Mammary epithelial cell (primary cell): ENCODE measurements at places on chromosomes 5 and 9.

DNA sequence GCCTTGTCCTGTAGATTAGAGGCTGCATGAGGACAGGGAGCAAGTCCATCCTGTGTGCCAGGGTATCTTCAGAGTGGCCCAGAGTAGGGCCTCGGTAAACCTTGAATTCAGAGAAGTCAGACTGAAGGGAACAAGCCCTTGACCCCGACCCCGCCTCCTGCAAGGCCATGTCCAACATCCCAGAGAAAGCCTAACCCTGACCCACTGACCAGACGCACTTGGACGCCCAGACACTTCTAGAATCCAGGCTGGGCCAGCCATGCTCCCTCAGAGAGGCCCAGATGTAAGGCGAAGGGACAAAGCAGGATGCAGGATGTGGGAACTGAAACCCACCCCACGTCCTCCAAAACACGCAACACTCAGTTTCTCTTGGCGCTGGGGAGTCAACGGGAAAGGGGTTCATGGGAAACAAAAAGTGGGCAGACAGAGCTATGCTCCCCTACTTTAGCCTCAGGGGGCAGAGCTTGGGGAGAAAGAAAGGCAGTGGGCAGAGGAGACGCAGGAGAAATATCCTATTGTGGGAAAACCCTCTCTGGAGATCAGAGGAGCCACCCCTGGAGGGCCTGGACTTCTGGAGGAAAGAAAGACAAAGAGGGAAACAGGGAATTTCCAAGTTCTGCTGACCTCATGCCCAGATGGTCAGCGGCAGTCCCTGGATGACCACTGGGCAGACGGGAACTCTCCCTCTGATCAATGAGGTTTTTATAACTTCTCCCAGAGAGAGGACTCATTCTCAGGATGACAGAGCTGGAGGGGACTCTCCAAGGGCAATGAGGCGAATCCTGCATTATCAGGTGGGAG is 13.0 kb downstream of the TNIP1 start:
- DNase-seq = no peak

DNA sequence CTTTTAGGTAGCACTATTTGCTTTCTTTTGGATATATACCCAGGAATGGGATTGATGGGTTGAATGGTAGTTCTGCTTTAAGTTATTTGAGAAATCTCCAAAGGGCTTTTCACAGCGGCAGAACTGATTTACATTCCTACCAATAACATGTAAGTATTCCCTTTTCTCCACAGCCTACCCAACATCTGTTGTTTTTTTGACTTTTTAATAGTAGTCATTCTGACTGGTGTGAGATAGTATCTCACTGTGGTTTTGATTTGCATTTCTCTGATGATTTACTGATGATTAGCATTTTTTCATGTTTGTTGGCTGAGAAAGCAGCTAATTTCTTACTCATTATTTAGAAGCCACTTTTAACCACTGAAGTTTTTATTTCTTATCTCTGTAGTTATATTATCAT is 221.1 kb upstream of the ACTBL2 start:
- DNase-seq = no peak

- DNase-seq = no peak
Observed at GRCh38 chr5:177105691-177106476, 19.2 kb downstream of the FGFR4 start.

- DNase-seq = no peak
Observed at GRCh38 chr9:134917431-134918373, at the start of gene FCN1. Gene FCN1 (minus strand): TSS chr9:134917912. CDS start chr9:134917871, 41 bp downstream.

DNA sequence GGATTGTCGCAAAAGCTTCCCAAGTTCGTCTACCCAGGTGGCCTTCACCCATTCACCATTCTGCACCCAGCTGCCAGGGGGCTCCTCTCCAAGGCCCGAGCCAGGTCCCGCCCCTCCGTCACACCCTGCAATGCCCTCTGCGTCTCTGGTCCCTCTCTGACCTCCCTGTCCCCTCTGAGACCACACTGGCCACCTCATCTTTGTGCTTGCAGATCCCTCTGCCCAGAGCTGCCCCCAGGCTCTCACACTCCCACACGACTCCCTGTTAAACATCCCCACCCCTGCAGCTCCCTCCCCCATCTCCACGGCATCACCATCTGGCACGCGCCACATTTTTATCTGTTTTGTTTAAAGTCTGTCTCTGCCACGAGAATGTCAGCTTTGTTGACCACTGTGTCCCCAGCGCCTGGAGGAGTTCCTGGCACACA is 243.6 kb downstream of the PBX3 start:
- DNase-seq = no peak

DNA sequence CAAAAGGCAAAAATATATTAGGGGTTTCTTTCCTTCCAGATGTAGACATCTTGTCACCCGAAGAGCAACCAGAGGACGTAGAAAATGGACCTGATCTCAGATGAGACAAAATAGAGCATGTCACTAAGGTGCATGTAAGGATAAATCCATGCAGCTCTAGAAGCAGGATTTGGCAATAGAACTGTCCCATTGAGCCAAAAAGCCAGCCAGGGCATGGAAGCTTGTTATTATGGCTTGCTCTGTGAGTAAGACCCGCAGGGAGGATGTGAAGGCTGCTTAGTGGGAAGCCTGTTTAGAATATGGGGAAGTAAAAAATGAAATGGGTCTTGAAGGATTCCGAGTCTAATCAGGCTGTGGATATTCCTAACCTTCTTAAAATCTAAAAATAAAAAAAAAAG is 165.6 kb upstream of the MPDZ start:
- DNase-seq = no peak

DNA sequence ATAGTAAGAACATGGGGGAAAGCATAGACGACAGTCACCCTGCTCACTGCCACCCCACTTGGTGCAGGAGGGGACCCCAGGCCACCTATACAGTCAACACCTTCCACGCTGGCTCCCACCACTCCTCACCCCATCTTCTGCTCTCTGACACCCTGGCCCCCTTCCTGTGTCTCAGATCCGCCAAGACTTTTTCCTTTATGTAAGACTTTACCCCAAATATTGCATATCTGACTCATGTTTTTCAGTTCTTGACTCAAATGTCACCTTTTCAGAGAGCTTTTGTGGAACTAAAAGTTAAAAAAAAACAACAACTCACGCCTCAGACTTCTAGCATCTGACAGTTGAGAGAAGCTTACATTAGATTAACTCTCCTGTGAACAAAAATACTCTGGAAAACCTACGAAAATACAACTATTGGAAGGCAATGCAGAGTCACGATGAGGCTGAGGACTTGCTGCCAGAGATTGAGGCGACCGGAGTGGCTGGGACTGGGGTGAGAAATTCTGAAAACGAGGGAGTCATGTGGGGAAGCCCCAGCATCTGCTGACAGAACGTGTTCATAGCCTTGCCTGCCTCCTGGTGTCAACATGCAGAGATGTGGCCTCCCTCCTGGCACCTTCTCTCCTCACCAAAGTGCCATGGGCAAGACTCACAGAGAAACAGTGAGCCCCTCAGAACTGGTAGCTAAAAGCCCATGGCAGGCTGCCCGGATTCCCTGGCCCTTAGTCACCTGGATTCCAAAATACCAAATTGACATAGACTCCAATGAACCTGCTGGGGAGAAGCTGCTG is 22.4 kb upstream of the FCN2 start:
- peak; percentile 72 for DNase-seq

GRCh38 chr5:154485096-154485491 is 7.1 kb upstream of the HAND1 start:
- DNase-seq = no peak

DNA sequence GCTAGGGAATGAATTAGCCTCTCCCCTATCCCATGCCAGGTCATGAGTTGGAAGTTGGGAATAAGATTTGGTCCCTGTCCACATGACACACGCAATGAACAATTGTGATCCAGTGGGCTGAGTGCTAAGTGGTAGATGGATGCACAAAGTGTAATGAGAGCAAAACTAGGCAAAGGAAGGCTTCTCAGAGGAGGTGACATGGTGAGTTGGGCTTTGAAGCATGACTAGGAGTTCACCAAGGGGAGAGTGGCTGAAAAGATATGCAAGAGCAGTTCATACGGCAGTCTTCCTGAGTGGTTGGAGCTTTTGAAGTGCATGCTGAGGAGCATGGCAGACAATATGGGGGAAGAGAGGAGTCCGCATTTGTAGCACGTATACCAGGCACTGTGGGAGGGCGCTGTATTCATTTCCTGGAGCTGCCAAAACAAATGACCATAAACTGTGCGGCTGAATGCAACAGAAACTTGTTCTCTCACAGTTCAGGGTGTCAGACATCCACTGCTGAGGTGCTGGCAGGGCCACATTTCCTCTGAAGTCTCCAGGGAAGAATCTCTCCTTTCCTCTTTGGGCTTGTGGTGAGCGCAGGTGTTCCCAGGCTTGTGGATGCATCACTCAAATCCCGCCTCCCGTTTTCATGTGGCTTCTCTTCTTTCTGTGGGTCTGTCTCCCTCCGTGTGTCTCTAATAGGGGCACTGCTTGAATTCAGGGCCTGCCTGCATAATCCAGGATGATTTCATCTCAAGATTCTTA is 49.5 kb downstream of the NSG2 start:
- DNase-seq = no peak

GRCh38 chr5:96509721-96510350 is 76.8 kb upstream of the PCSK1 start:
- peak; percentile 79 for DNase-seq

DNA sequence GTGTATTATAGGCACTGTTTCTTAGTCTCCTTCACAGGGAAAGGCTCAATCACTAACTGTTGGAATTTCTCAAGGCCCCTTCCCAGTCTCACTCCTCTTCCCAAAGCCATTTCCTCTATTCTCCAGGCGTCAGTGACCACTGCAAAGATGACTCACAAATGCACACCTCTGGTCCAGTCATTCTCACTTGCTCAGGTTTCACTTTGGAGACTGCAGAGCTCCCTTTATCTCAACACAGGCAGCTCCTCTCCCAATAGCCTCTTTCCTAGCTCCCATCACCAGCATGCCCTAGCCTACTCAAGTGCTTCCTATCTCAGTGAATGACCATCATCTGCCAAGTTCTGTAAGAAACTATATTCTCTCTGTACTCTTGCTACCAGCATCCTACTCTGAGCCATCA is 323.6 kb downstream of the NTRK2 start:
- peak; percentile 91 for DNase-seq

GRCh38 chr9:104009826-104010225 is 84.3 kb upstream of the SMC2 start:
- DNase-seq = peak; percentile 61

- DNase-seq = no peak
Observed at GRCh38 chr5:180331647-180331950, 21.5 kb downstream of the GFPT2 start.

GRCh38 chr5:157024208-157024959 is 34.5 kb downstream of the HAVCR1 start:
- DNase-seq = no peak

GRCh38 chr5:110478895-110479294 is 247.6 kb downstream of the TMEM232 start:
- peak; percentile 61 for DNase-seq

DNA sequence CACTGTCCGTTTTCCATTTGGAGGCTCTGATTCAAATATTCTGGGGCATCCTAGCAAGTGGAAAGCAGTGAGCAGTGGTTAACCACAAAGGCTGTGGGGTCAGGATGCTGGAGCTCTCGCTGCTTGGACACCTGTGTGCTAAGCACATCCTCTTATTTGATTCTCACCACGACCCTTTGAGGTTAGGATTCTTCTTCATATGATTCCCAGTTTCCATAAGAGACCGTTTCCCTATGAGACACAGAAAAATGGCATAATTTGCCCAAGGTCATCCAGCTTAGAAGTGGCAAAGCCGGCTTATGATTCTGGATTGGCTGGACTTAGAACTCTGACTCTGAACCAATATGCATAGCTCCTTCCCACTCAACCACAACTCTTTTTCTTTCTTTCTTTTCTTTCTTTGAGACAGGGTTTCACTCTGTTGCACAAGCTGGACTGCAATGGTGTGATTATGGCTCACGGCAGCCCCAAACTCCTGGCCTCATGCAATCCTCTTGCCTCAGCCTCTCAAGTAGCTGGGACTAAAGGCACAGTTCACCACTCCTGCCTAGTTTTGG is 207.7 kb downstream of the TTLL11 start:
- no peak for DNase-seq

- DNase-seq = no peak
Observed at GRCh38 chr5:38148021-38148625, 110.2 kb upstream of the EGFLAM start.

DNA sequence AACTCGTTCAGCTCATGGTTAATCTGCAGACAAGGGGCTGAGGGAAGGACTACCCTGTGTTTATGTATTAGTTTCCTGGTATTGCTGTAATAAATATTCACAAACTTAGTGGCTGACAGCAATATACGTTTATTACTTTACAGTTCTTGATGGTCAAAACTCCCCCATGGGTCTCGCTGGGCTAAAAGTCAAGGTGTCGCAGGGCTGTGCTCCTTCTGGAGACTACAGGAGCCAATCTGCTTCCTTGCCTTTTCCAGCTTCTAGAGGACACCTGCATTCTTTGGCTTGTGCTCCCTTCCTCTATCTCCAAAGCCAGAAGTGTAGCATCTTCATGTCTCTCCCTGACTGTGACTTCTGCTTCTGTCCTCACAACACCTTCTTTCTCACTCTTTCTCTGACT is 653.8 kb upstream of the RIOK2 start:
- DNase-seq = no peak

- DNase-seq = no peak
Observed at GRCh38 chr9:88183798-88184495, 45.7 kb upstream of the SPATA31C2 start.

GRCh38 chr5:164184158-164184557 is 678.7 kb downstream of the MAT2B start:
- DNase-seq = no peak

DNA sequence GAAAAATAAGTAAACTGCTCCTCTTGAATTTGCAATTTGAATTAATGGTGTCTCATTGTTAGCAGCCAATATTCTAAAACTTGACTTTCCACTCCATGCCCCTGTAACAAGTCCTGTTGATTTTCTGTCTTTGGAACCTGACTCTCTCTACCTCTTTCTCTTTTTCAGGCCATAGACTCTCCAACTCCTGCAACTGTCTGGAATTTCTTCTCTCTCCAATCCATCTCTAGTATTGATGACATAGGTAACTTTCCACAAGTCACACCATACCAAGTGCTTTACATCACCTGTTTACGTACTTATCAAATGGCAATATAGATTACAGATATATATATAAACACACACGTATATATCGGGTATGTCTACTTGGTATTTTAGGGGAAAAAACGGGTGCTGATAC is 923 bp downstream of the C5orf34 start:
- DNase-seq = peak; percentile 3

- DNase-seq = peak; percentile 91
Observed at GRCh38 chr9:38008168-38009034, 60.6 kb downstream of the SHB start.

DNA sequence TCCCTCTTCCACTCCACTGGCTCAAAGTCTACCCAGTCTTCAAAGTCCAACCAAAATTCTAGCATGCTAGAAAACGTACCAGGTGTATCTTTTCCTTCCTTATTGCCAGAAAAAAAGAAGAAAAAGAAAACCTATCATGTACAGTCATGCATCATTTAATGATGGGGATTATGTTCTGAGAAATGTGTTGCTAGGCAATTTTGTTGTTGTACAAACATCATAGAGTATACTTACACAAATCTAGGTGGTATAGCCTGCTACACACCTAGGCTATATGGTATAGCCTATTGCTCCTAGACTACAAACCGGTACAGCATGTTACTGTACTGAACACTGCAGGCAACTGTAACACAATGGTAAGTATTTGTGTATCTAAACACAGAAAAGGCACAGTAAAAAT is 104.8 kb downstream of the SREK1 start:
- no peak for DNase-seq

- DNase-seq = no peak
Observed at GRCh38 chr5:173324115-173325001, 3.9 kb downstream of the STC2 start.
